ENCODE measurements at places on chromosomes 2 and 18.

DNA sequence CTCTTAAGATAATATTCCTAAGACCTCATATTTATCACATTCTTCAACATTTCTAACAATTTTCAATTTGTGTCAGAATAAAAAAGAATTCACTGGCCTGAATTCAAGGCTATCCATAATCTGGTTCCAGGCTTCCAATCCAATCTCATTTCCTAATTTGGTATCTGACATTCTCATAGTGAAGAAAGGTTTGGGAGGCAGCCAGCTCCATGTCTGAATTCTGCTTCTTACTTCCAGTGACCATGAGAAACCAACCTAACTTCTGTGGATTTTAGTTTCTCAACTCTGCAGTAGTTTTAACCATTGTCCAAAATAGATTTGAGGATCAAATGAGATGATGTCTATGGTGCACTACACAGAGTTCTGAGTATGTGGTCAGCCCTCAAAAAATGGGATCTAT lies 439.1 kb upstream of the GCFC2 start:
- DNase-seq, result no peak

DNA sequence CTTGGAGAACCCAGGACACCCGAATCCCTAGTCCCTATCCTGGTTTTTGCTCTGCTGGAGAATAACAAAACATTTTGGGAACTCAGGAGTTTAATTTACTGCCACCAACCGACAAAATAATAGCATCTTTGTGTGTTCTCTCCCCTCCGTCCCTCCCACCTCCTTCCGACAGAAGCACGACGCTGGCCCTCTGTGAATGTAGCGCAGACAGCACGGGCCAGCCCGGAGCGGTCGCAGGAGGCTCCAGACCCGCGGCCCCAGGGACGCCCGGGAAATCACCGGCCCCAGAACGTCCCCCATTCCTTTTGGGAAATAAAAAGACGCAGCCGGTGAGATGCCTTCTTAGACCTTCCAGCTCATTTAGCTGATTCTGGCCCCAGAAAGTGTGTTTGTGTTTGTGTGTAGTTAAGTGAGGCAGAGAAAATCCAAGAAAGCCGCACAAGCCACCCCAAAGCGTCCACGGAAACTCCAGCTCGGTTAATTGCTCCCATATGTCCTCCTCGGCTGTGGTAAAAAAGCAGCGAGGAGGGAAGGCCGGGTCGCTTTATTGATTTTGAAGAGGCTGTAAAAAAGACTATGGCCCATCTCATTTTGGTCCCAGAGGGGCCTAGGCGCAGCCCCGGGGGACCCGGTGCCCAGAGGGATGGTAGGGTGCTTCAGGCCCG lies 577 bp upstream of the TANC1 start:
- peak; percentile 89 for DNase-seq

GRCh38 chr2:16113568-16113967 lies 173.2 kb downstream of the MYCN start:
- DNase-seq, result no peak

- no peak for DNase-seq
Measured at GRCh38 chr2:24824966-24825882, 32.0 kb downstream of the CENPO start.

DNA sequence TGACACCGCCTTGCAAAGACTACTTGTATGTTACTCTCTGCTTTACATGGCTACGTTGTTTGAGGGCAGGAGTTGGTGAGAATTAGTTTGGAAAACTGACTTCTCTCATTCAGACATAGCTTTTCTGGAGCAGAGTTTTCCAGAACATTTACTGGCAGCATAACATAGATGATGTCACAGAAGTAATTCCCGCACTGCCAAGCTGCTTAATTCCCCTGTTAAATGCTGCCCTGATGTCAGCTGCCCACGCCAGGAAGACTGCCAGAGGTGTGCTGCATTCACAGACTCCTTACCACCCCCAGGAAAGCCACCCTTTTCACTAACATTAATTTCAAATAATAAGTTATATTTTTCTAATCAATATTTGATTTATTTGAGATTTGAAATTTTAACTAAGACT lies 24.7 kb upstream of the PTPN2 start:
- DNase-seq, result no peak

- peak; percentile 34 for DNase-seq
Measured at GRCh38 chr2:190891372-190891771, 10.8 kb downstream of the GLS start.

DNA sequence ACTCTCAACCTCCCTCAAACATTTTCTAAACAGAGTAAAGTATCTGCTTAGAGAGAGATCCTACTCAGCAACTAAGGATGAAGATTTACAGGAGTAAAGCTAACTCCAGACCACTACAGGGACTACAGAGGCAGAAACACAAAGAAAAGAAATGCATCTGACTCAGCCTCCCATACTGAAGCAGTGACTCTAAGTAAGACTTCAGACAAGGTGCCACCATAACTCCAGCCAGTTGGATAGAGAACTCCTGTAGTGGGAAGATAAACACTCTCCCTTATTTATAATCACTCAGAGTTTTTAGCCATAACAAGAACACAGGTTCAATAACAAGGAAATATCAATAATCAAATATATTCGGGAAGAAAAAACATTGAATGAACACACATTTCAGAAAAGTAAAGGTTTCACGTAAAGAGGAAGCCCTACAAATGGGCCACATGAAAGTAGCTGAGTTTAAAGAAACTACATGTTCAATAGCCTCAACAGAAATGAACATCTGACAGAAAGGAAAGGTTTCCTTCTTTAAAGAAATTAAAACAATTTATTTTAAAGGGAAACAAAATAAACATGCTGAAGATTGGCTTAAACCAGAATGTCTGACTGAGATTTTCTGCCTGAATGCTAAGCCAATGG lies 519.9 kb downstream of the KCNJ3 start:
- DNase-seq, result no peak

- no peak for DNase-seq
Measured at GRCh38 chr2:96698221-96698861, 41.5 kb downstream of the LMAN2L start.

- no peak for DNase-seq
Measured at GRCh38 chr2:121634354-121635307, 14.6 kb downstream of the CLASP1 start.

DNA sequence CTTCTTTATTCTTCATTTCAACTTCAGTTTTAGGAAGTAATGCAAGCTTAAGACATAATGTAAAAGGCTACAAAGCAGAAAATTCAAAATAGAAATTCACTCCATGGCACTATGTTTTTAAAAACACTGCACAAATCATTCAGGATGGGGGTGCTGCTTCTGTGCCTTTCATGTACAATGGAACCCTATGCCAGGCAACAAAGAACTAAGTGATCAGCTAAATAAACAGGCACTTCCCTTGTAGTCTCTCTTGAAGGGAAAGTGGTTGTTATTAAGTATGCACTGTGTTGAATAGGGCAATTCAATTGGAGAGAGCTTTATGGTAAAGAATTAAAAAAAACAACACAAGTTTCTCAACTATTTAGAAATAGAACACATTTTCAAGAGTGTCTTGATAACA lies 10.9 kb upstream of the ERBB4 start:
- DNase-seq, result peak; percentile 77

DNA sequence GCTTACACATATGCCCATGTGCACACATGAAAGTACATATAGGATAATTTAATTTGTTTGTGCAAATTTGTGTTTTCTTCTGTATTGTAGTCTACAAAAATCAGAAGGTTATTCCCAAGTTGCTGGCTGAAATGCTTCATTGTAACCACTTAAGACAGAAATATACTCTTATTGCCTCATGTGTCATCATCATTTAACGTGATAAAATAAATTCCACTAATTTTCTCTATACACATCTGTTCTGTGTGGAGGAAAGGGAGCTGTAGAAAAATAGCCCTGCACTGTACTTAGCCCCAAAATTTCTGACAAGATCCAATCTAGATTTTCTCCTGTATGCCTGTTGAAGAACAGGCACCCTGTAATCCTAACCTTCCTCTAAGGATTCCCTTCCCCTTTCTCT lies 20.4 kb upstream of the NR4A2 start:
- no peak for DNase-seq

DNA sequence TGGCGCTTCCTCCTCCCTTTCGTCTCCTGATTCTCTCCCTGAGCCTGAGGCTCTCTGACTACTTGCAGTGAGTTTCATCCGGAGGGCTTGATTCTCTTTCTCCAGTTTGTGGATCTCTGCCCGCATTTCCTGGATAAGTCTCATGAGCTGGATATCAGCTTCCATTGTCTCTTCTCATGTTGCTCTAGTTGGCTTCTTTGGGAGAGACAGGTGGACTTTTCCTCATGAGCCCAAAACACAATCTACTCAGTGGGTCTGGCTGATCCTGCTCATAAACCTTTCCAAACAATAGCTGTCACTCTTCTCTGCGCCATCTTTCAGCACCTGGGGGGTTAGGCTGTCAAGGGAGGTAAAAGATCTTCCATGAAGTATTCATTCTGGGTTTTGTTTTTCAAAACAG lies at the start of gene CCDC195:
CCDC195 (minus strand) TSS at position 165 of the 400 bp plus-strand sequence; CDS start at position 165, 0 bp downstream.
- no peak for DNase-seq

DNA sequence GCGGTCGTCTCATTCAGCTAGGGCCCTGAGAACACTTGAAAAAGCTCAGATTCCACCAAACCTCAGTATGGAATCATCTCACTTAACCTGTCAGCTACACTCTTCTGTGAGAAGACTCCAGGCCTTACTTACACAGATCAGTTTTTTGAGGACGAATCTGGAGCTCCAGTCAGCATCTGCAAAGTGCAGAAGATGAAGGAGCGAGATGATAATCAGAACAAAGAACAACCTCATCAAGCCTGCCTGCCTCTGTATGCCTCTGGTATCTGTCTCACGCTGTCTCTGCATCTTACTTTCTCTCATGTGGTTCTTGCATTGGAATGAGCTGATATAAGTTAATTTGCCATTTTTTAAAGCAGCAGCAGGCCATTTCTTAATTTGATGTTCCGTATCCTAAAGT lies 444.1 kb upstream of the LRATD1 start:
- no peak for DNase-seq

GRCh38 chr18:69968039-69968438 lies 20.4 kb upstream of the CD226 start:
- no peak for DNase-seq

GRCh38 chr2:5561006-5561405 lies 131.2 kb upstream of the SOX11 start:
- DNase-seq, result peak; percentile 3

DNA sequence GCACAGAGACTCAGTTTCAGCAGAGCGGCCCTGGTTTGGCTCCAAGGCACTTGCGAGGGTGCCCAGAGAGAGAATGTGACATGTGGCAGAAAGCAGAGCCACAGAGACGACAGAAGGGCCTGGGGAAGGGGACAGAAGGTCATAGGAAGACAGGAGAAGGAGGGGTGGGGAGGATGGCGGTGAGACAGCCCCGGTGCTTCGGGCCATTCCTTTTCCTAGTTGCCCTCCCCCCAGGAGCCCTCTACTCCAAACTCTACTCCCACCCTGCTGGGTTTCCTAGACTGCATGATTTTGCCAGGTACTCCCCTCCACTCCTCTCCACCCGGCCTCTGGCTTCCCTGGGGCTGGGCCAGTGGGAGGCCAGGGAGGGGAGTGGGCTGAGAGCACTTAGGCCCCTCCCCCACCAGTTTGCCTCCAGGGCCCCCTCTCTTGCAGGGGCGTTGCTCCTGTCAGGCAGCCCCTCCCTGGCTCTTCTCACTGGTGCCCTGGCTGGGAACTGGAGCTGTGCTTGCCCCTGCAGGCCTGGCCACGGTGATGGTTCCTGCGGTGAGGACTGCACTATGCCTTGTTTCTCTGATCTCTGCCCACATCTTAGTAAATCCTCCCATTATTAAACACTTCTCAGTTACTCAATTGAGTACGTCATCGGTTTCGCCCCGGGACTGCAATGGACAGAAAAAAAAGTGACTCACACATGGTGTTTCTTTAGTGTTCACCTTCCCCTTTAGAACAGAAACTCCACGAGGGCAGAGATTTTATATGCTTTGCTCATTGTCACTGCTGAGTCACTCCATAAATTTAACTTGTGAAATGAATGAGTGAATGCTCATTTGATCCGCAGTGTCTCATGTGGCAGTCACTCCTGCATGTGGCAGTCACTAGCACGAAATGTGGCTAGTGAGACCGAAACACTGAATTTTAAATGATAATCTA lies 58.7 kb upstream of the SP3 start:
- no peak for DNase-seq

DNA sequence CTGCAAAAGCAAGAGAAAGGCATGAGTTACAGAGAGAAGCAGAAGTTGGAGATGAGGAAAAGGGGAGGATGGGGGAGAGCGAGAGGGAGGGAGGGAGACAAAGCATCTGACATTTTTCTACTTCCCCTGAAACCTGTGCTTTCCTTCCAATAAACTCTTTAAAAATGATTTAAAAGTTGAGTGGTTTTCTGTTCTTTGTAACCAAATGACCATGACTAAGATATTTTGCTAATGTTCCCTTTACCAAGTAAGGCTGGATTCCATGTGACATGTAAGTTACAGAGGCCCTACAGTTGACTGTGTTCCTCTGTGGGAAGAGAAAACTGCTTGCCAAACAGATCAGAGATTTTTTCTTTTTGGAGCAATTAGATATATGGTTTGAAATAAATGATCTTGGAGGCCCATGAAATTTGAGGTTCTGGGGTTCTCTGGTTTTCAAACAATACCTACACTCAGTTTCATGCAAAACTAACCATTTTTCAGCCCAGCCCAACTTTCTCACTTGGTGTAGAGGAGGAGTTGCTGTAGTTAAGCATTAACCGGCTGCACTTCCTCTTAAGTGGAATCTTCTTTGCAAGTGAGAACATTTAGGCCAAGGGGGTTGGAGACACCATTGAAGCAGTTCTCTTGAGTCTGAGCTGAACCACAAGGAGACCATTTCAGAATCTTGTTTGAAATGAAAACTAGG lies 34.5 kb downstream of the INSIG2 start:
- no peak for DNase-seq

DNA sequence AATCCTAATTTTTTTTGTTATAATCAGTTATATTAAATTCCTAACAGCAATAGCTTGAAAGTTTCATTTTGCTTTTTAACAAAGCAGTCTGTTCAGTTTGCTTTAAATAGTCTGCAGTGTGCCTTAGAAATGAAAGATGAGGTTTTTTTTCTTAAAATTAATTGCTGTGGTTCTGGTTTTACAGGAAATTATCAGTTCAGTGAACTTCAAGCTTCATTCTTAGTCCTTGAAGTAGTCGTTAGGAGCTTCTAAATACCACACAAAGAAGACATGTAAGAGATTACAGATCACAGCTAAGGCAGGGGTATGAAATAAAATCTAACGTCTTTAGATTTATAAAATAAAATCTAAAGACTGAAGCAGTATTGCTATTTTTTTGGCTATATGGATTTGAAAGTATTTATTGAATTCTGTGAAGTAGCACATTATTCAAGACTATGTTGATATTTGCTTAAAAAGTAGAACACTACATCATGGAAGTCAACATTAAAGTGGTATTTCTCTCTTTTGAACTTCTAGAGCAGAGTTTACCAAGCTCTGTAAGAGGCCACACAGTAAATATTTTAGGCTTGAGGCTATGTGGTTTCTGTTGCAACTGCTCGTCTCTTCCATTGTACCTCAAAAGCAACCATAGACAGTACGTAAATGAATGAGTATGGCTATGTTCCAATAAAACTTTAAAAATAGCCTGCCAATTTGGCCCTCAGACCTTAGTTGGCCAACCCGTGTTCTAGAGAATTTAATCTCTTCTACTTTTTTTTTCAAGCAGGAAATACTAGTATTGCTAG lies 81.5 kb upstream of the STON1 start:
- DNase-seq, result no peak

Measured in Ammon's horn (tissue), 1 donor.